ENCODE measurements at places on chromosomes 16 and 17.

- no peak for DNase-seq
These were observed 214.4 kb downstream of the C16orf78 start for GRCh38 chr16:49588026-49588425.

DNA sequence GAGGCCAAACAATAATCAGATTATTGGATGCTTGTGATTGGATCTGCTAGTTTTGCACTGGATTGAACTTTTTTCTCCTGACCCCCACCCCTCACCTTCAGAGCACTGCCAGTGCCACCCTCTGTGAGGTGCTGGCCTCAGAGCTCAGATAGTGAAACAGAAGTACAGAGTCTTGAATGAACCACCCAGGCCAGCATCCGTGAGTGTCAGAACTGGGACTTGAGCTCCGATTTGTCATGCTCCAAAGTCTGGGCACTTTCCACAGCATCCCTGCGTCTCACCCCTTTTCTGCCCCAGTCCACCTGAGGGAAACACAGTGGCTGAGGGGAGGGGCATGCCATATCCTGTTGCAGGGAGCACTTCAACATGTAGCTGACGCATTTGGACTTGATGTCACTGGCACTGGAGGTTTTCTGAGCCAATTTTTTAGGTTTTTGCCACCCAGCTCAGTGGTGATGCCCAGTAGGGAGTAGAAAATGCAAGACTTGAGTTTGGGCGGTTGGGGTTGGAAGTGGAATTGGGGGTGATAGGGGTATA, 47.3 kb downstream of the SMPD3 start:
- DNase-seq: no peak

GRCh38 chr16:82169861-82170845, at the start of gene MPHOSPH6:
Gene MPHOSPH6, minus strand, starts transcription at chr16:82170224. Its CDS starts 49 bp downstream, at chr16:82170175.
- DNase-seq: peak; percentile 91

DNA sequence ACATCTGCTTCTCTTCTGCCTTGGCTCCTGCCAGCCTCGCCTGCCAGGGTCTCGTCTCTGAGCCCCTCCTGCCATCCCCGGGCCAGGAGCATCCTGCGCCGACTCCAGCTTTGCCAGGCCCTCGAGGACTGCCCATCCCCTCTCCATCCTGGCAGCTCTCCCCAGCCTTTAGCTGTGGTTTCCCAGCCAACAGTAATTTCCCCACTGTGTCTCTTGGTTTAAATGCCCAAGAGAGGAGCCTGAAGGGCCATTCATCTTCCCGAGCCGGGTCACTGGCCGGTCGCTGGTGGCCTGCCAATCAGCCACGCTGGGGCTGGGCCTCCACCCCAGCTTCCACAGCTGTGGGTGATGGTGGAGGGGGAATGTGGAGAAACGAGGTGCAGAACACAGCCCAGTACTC, 47.8 kb downstream of the MRC2 start:
- DNase-seq: no peak

GRCh38 chr16:81885976-81886586, 107.0 kb downstream of the PLCG2 start:
- DNase-seq: no peak

- no peak for DNase-seq
These were observed 37.1 kb downstream of the YWHAE start for GRCh38 chr17:1362964-1363363.

GRCh38 chr17:57512258-57512657, 232.8 kb downstream of the CCDC182 start:
- DNase-seq: no peak

GRCh38 chr16:28219282-28219681, 7.5 kb upstream of the XPO6 start:
- DNase-seq: no peak

- no peak for DNase-seq
These were observed 25.1 kb downstream of the ZP2 start for GRCh38 chr16:21186326-21186691.

DNA sequence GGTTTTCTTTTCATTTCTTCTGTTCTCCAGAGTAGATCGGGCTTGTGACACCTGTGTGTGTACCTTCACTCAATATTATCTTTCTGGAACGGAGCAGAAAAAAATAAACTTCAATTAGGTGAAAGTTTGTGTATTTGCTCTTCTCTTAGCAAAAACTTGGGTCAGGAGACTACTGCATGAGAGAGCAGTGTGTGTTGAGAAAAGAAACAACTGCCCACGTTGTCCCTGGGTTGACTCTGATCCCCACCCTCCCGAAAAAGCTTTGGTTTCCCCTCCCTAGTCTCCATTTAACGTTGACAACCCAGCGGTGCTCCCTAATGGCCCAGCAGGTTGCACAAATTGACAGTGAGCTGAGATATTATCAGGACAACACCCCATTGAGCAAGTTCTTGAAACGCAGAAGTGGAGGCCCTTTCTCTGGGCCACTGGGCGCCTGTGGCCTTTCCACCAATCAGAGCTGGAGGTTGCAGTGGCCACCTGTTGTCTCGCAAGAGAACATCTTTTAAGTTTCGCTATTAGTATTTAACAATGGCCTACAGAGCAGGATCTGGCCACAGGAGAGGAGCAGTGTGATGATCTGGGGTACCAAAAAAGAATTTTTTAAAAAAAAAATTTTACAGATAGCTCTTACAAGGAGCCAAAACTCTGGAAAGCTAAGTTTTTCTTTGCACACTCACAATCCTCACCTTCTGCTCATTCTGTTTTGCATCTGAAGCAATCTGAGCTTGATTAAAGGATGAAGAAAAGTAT, 1.5 kb upstream of the TOX3 start:
- no peak for DNase-seq

DNA sequence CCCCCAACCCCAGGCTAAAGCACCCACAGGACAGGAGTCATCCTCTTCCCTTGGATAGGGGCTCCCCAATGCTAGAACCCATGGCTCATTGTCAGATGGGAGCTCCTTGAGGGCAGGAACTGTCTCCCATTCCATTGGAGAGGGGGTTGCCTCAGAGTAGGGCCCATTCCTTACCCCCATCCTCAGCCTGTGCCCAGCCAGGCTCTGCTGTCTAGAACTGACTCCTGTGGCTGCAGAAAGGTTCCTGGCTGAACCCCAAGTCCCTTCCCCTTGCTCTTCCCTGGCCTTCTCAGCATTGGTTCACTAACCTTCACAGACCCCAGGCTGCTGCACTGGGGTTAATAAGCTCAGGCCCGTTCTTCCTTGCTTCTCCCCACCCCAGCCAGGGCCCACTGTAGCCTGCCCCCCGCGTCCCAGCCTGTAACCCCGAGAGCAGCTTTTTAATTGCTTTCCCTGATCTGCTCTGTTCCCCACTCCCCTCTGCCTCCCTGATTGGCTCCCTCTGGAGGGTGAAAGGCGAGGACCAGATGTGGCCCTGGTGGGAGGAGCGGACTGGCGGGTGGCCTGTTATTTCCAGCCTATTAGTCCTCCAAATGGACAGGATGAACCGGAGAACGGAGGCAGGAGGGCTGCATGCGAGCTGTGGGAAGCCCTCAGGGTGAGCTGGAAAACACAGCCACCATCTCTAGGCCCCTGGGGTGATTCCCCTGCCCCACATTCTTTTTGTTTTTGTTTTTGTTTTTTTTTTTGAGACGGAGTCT, 6.0 kb upstream of the GFAP start:
- no peak for DNase-seq

- no peak for DNase-seq
These were observed 9.8 kb downstream of the SLC12A3 start for GRCh38 chr16:56874800-56875199.

- no peak for DNase-seq
These were observed 126.7 kb downstream of the CYLD start for GRCh38 chr16:50868577-50868976.

- peak; percentile 49 for DNase-seq
These were observed 12.2 kb upstream of the NDRG4 start for GRCh38 chr16:58487566-58488351.

DNA sequence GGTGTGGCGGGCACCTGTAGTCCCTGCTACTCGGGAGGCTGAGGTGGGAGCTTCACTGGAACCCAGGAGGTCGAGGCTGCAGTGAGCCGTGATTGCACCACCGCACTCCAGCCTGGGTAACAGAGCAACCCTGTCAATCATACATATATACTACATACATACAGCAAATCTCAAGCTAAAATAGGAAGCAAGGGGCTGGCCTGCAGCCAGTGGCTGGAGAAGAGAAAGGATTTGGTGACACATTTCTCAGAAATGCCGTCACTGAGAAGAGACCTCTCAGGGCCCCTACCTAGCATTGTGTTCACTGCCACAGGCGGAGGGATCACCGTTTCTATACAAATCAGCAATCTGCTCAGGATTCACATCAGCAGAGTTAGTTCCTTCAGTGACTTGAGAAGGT, 16.9 kb downstream of the NARF start:
- no peak for DNase-seq

- DNase-seq: no peak
These were observed 318.3 kb upstream of the CA10 start for GRCh38 chr17:52476638-52477313.

- no peak for DNase-seq
These were observed 14.6 kb downstream of the SLC13A2 start for GRCh38 chr17:28487881-28488532.

DNA sequence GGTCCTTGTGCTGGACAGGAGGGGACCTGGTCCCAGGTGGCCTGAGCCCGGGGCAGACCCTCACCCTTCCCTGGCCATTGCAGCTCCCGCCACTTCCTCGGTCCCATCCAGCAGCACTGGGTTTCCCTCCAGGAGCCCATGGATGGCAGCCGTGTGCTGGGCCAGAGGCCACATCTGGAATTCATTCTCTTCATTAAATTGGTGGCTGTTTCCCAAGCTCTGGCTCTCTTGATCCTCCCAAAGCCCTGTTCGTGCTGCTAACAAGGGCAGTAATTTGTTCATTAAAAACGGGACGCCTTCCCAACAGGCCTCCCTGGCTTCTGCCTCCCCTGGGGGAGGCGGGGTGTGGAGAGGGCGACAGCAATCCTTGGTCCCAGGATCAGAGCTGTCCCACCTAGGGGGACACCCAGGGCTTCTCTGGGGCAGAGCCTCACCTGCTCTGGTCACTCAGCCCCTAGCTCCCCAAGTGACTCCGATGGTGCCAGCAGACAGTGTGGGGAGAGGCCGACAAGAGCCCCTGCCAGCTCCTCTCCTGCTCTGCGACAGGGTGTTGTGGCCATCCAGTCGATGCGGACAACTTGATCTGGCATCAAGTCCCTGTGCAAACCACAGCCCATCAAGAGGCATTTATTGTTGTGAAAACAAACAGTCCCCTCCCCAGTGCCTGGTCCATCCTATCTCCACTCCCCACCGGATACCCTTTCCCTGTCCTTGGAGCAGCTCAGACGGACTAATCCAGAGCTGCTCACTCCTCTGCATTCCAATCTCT, 44.0 kb downstream of the SDK2 start:
- DNase-seq: no peak

DNA sequence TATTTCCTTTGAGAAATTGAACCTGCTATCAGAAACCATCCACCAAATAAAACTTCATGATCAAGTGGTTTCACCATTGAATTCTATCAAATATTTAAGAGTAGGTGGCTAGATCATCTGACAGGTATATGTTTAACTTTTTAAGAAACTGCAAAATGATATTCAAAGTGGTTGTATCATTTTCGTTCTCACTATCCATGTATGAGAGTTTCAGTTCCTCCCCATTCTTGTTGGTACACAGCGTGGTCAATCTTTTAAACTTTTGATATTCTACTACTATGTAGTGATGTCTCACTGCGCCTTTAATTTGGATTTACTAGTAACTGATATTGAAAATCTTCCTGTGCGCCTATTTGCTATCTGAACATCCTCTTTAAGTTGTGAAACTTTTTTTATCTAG, 163.7 kb downstream of the CYB561 start:
- DNase-seq: no peak

DNA sequence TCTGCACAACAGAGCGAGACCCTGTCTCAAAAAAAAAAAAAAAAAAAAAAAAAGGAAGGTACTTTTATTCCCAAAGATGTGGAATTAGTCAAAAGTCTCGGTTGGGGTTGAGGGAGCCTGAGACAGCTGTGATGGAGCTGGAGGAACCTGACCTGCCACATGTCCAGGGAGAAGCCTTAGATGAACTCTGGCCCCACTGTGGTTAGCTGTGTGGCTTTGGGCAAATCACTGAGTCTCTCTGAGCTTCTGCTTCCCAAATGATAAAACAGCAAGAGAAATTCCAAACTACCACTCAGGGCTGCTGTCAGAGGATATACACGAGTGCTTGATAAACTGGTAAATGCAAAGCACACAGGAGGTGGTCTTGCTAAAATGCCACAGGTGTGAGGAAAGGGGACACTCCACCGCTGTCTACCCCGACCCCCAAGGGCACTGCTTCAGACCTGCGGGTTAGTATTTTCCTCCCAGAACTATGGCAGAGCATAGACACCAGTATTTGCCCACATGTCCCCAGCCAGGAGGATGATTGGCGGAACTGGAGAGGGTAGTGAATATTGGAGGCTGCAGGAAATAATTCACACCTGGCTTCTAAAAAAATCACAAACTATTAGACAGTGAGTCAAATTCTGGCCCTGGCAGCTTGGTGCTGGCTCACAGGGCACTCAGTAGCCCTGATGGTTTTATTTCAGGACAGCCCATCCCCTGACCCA, 14.7 kb downstream of the DRC3 start:
- no peak for DNase-seq

Measured in activated CD4-positive, CD25-positive, alpha-beta regulatory T cell (primary cell).